ENCODE measurements at places on chromosomes 6 and 20.

DNA sequence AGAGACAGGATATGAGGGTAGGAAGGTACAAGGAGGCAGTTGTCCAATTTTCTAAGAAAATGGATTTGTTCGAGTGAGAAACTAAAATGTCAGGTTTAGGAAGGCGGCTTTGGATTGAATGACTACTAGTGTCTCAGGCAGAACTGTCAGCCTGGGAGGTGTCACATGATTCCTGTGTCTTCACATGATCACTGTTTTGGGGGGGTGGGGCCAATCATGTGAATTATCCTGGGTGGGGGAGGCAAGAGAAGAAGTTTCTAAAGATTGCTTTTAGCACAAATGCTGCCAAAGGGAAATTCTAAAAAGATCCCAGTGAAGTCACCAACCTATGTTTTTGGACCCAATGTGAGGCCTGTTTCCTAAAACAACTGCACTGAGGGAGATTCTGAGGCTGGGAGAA, 2.3 kb downstream of the SIRPA start:
- DNase-seq: no peak

- DNase-seq: no peak
Measured at GRCh38 chr6:170107606-170108222, 183.2 kb downstream of the DLL1 start.

DNA sequence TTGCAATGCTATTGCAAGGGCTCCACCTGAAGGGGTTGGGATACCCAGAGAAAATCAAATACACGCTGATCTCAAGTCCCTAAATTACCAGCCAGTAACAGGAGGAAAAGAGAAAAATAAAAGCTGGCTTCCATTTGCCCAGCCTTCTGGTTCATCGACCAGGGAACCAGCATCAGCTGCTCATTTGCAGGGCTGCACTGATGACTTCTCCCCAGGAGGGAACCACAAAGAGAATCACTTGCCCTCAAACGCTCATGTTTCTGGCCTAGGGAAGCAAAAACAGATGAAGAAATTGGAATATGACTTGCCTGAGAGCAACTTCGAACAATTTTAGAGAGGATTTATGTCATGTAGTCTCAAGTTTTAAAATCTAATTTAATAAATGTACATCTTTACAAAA, 119.7 kb downstream of the SH3BGRL2 start:
- no peak for DNase-seq

GRCh38 chr6:89975991-89976693, 81.9 kb downstream of the GJA10 start:
- no peak for DNase-seq

DNA sequence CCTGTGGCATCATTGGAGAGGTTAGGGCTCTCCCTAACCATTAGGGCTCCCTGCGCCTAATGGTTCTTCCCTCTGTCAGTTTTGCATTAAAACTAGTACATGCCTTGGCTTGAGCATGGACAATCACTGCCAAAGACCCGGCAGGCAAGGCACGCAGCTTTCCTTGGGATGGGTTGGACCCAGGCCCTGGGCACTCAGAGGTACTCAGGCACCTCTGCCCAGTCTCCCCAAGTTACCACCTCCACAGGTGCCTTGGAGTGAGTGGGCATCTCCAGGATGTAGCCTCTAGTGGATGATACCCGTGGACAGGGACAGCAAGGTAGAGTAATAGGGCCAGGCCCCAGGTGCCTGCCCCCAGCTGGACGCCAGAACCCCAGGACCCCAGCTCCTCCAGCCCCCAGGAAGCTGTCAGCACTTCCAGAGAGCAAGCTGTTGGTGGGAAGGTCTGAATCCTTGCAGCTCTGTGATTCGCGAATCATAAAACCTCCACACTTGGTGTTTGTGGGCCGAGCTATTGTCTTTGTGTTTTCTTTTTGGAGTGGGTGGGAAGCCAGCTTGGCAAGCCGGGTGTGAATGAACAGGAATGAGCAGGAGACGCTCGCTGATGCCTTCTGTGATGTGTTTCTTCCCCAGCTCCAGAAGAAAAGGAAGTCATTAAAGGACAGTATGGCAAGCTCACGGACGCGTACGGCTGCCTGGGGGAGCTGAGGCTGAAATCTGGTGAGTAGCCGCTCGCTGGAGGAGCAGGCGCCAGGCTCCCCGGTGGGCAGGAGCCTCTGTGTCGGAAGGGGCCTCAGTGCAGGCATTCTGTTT, 35.1 kb downstream of the SYNJ2 start:
- DNase-seq: no peak

DNA sequence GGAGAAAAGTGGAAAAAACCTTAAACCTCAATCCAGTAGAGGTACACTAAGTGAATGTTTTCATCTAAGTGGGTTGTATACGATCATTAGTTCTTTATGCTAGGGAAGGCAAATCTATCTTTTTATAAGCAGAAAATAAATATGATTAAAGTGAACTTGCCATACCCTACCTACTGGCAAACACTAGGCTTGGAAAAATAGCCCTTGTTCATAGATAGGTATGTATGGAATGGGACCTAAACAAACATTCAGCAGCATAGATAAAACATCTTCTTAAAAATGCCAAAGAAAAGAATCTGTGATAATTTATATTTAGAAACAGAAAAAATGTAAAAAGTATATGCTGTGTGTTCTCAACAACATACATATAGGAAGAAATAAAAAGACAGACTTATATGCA, 18.8 kb downstream of the REV3L start:
- DNase-seq: no peak

DNA sequence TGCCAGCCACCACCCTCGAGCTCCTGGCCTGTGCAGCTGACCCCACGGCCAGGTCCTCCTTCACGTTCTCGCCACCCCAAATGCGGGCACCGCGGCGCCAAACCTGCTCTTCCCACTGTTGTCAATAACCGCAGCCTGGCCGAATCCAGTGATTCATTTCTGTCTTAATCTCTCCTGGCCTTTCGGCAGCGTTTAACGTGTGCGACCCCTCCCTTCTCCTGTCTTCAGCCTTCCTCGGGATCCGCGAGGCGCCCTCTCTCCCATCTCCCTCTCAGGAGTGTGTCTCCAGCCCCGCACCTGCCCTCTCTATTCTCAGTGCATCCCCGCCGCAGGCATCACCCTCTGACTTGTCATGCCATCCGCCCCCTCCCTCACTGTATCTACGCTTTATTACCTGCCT, 91.4 kb downstream of the THBS2 start:
- DNase-seq: no peak

GRCh38 chr20:2379511-2380229, 1.0 kb upstream of the TGM6 start:
- DNase-seq: no peak

- peak; percentile 54 for DNase-seq
Measured at GRCh38 chr6:14035071-14035847, 82.3 kb upstream of the CD83 start.

GRCh38 chr6:132888701-132889100, 74.3 kb downstream of the RPS12 start:
- DNase-seq: no peak

- DNase-seq: no peak
Measured at GRCh38 chr6:152700427-152700826, 2.7 kb downstream of the MYCT1 start.

GRCh38 chr20:57838670-57839151, 128.9 kb upstream of the PMEPA1 start:
- peak; percentile 80 for DNase-seq

DNA sequence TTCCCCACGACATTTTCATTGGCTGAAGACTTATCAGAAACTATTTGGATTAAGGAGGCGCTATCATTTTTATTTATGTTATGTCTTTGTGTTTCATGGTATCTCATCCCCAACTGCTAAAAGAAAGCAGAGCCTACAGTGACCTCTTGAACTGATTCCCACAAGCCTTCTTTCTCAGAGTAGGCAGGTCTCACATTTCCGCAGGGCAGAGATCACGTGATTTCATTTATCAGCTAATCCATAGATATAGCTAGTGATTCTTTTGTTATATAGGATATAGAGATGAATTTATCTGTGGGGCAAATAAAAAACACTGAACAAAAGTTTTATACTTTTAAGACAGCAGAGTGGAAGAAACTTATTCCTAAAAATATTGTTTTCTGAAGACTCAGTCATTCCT, 25.0 kb upstream of the POPDC3 start:
- DNase-seq: no peak

DNA sequence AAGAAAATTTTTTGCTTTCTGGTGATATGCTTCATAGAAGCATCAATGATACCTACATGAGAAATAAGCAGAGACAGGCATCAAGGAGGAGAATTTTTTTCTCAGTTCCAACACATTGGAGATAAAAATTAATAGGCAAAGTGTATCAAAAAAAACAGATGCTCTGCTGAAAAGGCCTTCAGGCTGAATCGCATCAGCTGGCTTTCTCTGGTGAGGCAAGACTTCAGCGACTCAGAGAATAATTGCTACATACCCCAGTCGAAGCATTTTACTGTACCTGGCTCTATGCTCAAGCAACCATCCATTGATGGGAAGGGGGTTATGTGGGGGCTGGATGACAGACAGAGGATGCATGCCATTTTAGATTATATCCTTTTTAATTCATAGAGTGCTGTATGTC, 415.1 kb downstream of the TFAP2A start:
- DNase-seq: no peak

- no peak for DNase-seq
Measured at GRCh38 chr20:12715991-12716680, 292.6 kb upstream of the SPTLC3 start.

- no peak for DNase-seq
Measured at GRCh38 chr6:43718387-43719105, 31.0 kb upstream of the MRPS18A start.

DNA sequence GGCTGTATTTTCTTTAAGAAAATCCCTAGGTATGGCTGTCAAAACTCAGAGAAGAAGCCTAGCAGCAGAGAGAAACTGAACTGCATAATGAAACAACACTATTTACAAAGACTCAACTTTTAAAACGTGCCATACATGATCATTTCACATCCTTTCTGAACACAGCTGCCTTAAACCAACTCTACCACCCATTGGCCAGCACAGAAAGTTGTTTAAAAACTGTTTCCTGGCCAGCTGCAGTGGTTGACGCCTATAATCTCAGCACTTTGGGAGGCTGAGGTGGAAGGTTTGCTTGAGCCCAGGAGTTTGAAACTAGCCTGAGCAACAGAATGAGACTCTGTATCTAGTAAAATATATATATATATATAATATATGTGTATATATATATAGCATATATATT, 336.4 kb upstream of the SOX4 start:
- DNase-seq: no peak

- no peak for DNase-seq
Measured at GRCh38 chr6:34973547-34974248, 84.6 kb downstream of the ANKS1A start.

DNA sequence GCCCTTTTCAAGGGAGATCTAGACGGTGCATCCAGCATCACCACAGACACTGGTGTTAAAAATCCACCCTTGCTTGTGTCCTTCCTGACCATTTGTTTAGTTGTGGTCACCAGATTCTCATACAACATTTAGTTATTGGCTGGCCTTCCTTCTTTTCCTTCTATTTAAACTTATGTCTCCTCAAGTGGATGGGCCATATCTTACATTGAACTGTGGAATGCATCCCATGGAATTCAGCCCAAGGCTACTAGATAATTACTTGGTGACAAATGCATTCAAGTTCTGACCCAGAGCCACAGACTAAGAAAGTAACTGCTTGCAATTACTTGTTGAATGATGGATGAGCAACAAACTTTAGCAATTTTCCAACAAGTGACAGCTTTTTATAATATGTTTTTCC, 198.9 kb upstream of the SSTR4 start:
- no peak for DNase-seq

- DNase-seq: no peak
Measured at GRCh38 chr6:14910692-14911547, 334.9 kb upstream of the JARID2 start.

- DNase-seq: no peak
Measured at GRCh38 chr6:138945354-138945753, 42.7 kb downstream of the REPS1 start.

DNA sequence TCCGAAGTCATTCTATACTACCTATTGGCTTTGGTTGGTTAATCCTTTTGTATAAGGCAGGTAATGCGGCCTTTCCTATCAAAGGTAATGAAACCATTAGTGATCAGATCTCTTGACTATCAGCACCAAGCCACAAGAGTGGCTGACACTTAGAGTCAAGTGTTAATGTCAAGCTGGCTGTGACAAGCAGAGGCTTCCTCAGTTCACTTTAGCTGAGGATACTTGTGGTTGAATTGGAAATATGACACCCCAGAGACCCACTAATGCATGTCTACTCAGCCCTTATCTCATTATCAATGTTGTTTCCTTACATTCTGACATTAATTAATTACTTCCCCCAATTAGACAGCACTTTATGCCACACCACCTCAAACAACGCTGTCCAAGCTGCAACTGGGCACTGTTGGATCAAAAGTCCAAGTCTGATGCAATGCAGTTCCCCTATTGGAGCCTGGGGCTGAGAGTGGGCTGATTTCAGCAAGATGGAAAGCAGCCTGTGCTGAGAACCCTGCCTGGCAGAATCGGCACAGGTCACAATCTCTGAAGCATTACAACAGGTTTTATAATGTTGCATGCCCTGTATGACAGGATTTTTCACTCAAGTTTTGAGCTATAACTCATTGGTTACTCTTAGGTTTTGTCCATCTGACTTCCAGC, 273.5 kb downstream of the COL12A1 start:
- DNase-seq: no peak

GRCh38 chr6:12866422-12867029, 150.0 kb downstream of the PHACTR1 start:
- no peak for DNase-seq

DNA sequence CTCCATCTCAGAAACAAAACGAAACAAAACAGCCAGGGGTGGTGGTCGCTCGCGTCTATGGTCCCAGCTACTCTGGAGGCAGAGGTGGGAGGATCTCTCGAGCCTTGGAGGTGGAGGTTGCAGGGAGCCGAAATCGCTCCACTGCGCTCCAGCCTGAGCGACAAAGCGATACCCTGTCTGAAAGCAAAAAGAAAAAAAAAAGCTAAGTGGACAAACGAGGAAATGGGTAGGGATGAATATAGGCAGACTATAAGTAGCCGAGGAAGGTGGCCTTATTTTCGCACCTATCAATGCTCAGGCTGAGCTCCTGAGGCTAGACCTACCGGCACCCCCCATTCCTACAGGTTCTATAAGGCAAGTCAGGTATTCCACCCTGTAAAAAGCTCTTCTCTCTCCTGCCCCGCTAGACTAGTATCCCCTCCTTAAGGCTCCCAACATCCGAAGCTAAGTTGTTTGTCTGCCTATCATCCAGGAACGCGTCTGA, 650 bp upstream of the CASP8AP2 start:
- DNase-seq: no peak

GRCh38 chr6:8865451-8865850, 430.1 kb upstream of the SLC35B3 start:
- DNase-seq: no peak

GRCh38 chr6:19999319-20000191, 162.4 kb downstream of the ID4 start:
- no peak for DNase-seq

- DNase-seq: no peak
Measured at GRCh38 chr6:26159357-26160273, 72.4 kb downstream of the HFE start.

DNA sequence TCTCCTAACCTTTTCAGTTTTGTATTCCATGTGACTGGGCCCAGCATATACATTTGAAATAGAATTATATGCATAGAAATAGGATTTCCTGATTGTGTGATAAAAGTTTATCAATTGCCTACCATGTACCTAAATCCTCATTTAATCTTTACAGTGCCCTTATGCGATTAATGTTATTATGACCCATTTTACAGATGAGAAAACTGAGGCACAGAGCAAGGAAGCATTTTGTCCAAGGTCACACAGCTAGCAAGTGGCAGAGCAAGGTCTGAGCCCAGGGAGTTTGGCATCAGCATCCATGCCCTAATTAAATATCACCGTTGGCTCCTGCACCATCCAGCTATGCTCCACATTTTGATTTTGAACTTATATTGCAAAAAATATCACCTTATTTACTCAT, 28.2 kb upstream of the PAX1 start:
- DNase-seq: no peak

GRCh38 chr6:138485586-138486248, 13.6 kb downstream of the NHSL1 start:
- DNase-seq: no peak

Data from HFF-Myc (cell line).